Caco-2 (cell line): ENCODE measurements at places on chromosomes 3 and 15. TPM values are rescaled to one million over a fixed set of nuclear protein-coding genes. Genes with fewer than 3 reads are reported as not detected.

GRCh38 chr15:79071901-79072300, 18.7 kb downstream of the RASGRF1 start:
- peaks cover 5% of the 10 kb centered on the region; the same call in 1 of the 2 replicates for H3K4me1 ChIP-seq
- H3K27ac ChIP-seq, result no peak overlapping the region
- H3K4me3 ChIP-seq, result no peak overlapping the region
- H3K27me3 ChIP-seq, result no peaks in the 10 kb centered on the region
- no peaks in the 10 kb centered on the region for H3K36me3 ChIP-seq

GRCh38 chr15:42182328-42182886, 25.7 kb downstream of the VPS39 start:
- H3K27me3 ChIP-seq, result no peaks in the 10 kb centered on the region
- no peak overlapping the region for H3K4me3 ChIP-seq
- no peaks in the 10 kb centered on the region for H3K4me1 ChIP-seq
- DNase-seq, result no peak
- H3K36me3 ChIP-seq, result no peaks in the 10 kb centered on the region; the same call in 1 of the 2 replicates

GRCh38 chr3:140128217-140128616, 193.2 kb downstream of the CLSTN2 start:
- DNase-seq, result no peak
- no peak overlapping the region for H3K4me3 ChIP-seq
- no peaks in the 10 kb centered on the region; the same call in 1 of the 2 replicates for H3K27me3 ChIP-seq
- H3K36me3 ChIP-seq, result no peaks in the 10 kb centered on the region

GRCh38 chr3:44030285-44030684, 211.4 kb upstream of the TOPAZ1 start:
- H3K4me3 ChIP-seq, result no peak overlapping the region
- H3K27me3 ChIP-seq, result no peaks in the 10 kb centered on the region
- H3K36me3 ChIP-seq, result no peaks in the 10 kb centered on the region
- H3K27ac ChIP-seq, result no peak overlapping the region

GRCh38 chr15:99062226-99062625, 42.7 kb upstream of the SYNM start:
- H3K27ac ChIP-seq, result no peak overlapping the region
- no peaks in the 10 kb centered on the region for H3K27me3 ChIP-seq
- no peak for DNase-seq
- no peaks in the 10 kb centered on the region for H3K4me1 ChIP-seq
- H3K36me3 ChIP-seq, result no peaks in the 10 kb centered on the region
- H3K4me3 ChIP-seq, result no peak overlapping the region

- DNase-seq, result no peak
- H3K4me3 ChIP-seq, result peak overlapping the region; percentile 99
- no peaks in the 10 kb centered on the region for H3K4me1 ChIP-seq
- peak overlapping the region; percentile 81 for H3K27ac ChIP-seq
Observed at GRCh38 chr3:196868297-196868661, 559 bp downstream of the SENP5 start.

GRCh38 chr3:46840491-46840890, 22.8 kb downstream of the MYL3 start:
- H3K4me3 ChIP-seq, result no peak overlapping the region
- H3K36me3 ChIP-seq, result no peaks in the 10 kb centered on the region
- H3K27me3 ChIP-seq, result no peaks in the 10 kb centered on the region
- no peak overlapping the region for H3K27ac ChIP-seq

Gene EPHA6
- total RNA-seq, result 2.7 and 2.9 TPM in 2 replicates

Gene TTLL13
- total RNA-seq, result 0.43 TPM in 1 of 2 replicates, not detected in the other
